CD4-positive, alpha-beta T cell treated with Interferon gamma for 1 hour (primary cell): ENCODE measurements at places on chromosomes 12 and 14.

- no peak for DNase-seq
Observed at GRCh38 chr14:51818748-51819380, 41.5 kb upstream of the GNG2 start.

GRCh38 chr12:51192284-51192671, 19.3 kb upstream of the TFCP2 start:
- DNase-seq = no peak

- no peak for DNase-seq
Observed at GRCh38 chr12:107356266-107356936, 263.1 kb upstream of the CRY1 start.

DNA sequence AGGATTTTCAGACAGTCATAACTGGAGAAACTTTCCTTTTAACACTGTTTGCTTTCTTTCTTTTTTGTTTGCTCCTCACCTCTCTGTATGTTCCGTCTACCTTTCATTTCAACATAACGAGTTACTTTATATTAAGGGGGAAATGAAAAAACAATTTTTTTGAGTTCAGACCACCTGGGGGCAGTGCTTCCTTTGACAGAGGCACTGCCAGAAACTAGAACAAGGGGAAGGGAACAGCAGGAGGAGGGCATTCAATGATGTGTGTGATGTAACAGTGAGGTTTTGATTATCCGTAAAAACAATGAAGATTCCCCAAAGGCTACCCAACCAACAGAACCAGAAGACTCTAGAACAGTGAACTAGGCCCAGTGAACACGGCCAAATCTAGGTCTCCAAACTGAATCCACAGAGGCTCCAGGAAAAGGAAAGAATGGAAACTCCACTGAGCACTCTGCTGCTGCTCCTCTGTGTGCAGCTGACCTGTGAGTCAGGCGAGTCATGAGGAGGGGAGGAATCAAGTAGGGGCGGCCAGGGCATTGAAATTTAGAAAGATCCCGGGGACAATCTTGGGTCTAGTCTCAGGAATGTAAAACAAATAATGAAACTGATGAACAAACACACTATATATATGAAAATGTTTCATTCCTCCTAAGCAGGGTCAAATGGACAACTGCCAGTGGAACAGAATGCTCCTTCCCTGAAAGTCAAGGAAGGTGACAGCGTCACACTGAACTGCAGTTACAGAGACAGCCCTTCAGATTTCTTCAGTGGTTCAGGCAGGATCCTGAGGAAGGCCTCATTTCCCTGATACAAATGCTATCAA, 323.5 kb downstream of the DAD1 start:
- no peak for DNase-seq

DNA sequence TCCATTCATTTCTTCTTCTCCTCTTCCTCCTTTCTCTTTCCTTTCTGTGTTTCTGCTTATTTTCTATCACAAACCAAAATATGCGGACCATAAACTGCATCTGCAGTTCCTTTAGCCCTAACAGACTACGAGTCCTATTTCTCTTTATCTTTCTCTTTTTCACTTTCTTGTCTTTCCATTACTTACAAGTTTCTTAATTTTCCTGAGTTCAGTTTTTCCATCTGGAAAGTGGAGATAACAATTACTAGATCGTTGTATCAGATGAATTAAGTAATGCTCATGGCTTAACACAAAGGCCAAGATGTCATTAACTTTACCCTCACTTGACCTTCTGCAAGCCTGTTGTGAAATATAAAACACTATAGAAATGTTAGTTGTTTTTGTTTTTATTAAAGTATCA, 983 bp upstream of the COPS7A start:
- DNase-seq = no peak

GRCh38 chr12:11969437-11970154, 101.1 kb upstream of the BCL2L14 start:
- no peak for DNase-seq

- DNase-seq = no peak
Observed at GRCh38 chr12:110813285-110813684, 33.5 kb upstream of the CCDC63 start.

DNA sequence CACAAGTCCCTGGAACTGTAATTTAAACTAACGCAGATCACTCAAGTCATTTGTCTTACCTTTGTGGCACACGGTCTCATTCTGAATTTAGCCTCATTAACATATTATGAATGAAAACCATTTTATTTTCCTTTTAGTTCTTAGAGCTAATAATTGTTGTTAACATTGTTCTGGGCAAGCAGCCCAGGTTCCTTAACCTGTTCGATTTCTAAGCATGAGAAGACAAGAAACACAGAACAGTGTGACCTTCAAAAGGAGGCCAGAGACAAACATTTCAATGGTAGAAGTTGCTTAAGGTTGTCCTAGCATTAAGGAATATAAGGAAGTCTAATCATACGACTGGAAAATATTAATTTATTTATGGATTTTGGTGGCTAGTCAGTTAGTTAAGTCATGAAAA, 35.2 kb downstream of the PIWIL1 start:
- no peak for DNase-seq

GRCh38 chr12:4615667-4616066, 33.2 kb downstream of the AKAP3 start:
- DNase-seq = no peak

GRCh38 chr14:79525416-79525815, 685.9 kb downstream of the DIO2 start:
- no peak for DNase-seq

DNA sequence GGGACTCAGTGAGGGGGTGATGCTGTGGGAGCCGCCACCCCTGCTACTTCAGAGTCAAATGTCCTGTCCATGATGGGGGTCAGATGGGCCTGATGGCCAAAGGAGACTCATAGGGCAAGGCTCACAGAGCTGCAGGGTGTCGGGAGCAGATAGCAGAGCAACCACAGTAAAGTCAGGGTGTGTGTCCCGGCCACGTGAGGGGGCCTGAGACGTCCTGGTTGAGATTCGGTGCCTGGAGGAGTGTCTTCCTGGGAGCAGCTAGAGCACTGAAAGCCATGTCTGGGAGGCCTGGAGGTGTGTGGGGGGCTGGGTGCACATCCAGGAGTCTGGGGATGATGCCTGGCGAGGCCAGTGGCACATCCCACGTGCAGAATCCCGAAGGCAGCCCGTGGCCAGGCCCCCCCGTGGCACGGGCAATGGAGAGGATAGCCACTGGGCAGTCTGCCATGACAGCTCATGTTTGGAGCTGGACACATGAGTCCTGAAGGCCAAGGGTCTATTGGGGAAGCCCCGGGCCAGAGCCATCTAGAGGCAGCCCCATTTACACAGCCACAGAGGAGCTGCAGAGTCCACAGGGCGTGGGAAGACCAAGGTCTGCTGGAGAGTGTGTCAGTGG, 308.0 kb upstream of the SFSWAP start:
- no peak for DNase-seq

GRCh38 chr14:61406675-61407074, 85.3 kb downstream of the PRKCH start:
- DNase-seq = no peak

DNA sequence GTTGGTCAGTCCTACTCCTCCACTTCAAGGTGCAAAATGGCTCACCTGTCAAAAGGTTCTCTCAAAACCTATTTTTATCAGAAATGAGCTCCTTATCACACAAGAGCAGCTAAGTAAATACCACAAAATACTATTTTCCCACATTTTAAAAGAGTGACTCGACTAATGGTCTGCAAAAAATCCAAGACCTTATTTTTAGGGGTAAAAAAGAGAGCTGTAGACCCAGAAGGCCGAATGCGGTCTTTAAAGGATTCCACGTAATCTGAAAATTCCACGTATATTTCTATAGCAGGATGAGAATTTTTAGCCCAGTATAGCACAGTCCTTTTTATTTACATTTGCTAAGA, 3.8 kb downstream of the C14orf93 start:
- DNase-seq = no peak

DNA sequence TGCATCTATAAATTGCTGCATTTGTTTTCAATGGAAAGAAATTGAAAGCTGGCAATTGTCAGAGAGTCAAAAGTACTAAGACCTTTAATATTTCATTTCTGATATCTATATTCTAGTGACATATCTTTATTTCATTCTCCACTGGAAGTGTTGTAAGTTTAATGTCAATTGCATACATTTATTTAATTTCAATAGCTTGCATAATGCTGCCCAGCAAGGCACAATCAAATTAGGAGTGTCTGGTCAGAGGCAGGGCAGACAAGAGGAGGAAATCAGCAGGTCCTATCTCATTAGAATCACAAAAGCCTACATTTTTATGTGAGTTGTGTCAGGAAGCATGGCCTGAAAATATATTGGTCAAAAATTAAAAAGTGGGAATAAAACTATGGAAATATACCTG, 112.9 kb downstream of the TMEM132D start:
- DNase-seq = no peak

DNA sequence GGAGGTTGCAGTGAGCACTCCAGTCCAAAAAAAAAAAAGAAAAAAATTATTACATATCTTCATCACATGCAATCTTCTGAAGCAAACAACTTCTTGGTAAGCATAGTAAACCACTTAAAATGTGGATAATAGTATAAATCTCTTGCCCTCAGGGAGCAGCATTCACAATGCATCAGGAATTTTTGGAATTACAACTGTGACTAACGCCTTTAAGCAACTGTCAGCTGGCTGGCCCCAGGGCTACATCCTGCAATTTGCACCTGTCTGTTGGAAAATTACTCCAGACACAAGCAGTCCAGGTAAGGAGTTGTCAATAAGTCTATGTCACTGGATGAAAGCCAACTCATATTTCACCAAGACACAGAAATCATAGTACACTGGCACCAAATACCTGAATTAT, 5.5 kb upstream of the SLC7A7 start:
- DNase-seq = no peak

DNA sequence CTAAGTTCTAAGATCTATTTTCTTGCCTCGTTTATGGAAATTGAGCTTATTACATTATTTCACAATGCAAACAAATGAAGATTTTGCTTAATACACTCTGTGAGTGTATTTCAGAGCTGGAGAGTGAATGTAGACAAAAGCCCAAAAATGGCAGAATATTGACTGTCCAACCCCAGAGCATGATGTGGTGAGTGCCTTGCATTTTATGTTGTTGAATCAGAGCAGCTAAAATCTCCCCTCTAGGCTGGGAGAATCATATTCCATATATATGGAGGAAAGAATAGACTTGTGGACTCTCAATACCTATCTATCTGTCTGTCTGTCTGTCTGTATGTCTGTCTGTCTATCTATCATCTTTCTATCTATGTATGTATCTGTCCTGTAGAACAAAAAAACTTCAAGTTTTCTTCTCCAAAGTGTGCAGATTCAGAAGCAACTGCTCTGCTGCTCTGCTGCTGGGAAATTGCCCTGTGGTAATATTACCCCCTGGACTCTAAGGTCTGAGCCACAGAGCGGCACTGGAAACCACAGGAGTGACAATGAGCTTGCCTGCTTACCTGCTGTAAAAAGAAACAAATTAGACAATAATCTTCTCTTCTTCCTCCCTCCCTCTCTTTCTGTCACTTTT, 209.4 kb upstream of the PRICKLE1 start:
- no peak for DNase-seq

GRCh38 chr12:119649202-119649808, 18.6 kb upstream of the PRKAB1 start:
- DNase-seq = no peak

- DNase-seq = peak; percentile 45
Observed at GRCh38 chr12:53097564-53098353, at the start of gene IGFBP6. Gene IGFBP6 (plus strand): TSS chr12:53097667. CDS start chr12:53097718, 51 bp downstream.

GRCh38 chr12:112303004-112303403, 79.2 kb downstream of the HECTD4 start:
- DNase-seq = peak; percentile 13

DNA sequence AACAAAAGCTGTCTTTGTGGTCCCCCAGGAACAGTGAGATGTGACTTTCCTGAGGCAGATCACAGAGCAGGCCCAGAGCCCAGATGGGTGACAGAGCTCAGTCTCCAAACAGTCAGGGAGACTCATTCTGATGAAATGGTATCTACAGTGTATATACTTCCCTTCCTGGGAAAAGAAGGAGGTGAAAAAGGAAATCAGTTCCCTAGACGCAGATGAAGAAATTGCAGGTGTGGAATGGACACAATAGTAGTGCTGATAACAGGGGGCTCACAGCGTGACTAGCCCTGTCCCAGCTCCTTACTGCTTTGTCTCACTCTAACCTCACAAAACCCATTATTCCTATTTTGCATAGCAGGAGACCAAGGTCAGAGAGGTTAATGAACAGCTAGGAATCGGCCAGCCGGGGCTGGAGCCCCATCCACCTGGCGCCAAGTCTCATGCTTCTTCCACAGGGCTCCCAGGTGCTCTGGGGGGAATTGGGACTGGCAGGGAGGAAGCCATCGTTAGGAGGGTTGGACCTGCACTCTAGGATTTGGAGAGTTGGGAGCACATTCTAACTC, 11.9 kb downstream of the KCNH3 start:
- no peak for DNase-seq

DNA sequence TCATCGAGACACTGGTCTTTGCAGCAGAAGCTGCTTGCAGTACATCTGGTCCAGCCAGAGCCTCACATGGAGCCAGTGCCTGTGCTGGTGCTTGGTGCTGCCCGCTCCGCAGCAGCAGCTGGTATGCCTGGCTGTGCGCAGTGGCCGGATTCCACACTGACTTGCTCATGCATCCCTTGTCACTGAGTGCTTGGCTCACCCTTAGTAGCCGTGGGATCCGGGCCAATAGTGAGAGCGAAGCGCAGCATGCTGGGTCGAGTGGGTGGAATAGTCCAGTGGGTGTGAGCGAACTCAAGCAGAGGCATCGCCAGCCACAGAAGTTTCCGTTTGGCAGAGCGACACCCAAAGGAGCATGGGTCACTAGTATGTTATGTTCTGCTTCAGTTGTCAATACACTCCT, 10.1 kb upstream of the FBXO33 start:
- DNase-seq = no peak

GRCh38 chr12:123094349-123095077, 56.4 kb downstream of the PITPNM2 start:
- DNase-seq = no peak

GRCh38 chr12:54598970-54599369, 10.5 kb upstream of the PPP1R1A start:
- DNase-seq = no peak

- DNase-seq = no peak
Observed at GRCh38 chr12:47783024-47783755, 10.2 kb downstream of the SLC48A1 start.

DNA sequence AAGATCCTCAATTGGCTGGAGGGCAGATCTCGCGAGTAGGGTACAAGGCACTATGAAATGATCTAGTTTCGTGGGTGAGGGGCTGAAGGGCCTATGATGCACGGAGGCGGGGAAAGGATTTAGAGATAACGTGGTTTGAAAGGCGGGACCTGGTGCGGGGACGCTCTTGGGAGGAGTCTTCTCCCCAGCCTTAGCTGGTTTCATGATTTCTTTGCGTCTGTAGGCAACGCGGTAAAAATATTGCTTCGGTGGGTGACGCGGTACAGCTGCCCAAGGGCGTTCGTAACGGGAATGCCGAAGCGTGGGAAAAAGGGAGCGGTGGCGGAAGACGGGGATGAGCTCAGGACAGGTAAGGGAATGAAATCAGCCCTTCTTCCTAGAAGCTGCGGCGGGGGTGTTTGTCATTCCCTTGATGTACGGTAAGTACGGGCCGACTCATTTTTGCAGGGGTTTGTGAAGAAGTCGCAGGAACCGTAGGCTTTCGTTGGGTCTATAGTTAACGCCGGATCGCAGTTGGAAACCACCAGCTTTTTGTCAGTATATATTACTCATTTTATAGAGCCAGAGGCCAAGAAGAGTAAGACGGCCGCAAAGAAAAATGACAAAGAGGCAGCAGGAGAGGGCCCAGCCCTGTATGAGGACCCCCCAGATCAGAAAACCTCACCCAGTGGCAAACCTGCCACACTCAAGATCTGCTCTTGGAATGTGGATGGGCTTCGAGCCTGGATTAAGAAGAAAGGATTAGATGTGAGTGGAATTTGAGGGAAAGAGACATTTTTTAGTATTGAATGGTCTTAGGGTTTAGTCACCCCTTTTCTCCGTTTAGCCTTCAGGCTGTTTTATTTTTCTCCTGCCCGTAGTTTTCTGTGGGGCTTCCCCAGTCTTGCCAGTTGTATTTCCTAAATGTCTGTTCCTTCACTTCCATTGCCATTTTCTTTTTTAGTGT, 602 bp downstream of the APEX1 start:
- no peak for DNase-seq
